AG04450 (cell line): ENCODE measurements at places on chromosomes 5 and 9.

DNA sequence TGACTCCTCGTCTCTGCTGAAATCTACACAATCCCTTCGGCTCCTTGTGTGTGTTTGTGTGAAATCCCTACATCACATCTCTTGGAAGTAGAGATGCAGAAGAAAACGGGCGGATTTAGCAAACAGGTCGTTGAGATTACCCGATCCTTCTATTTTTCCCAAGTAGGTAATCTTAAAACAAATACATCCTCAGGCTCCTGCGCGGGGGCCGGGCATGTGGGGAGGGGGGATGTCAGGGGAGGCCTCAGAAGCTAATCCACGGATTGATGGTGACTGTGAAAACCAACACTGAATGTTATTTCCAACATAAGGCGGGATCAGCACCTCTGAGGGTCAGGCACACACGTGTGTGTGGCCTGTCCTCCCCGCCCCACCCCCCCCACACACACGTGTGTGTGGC lies 137.8 kb downstream of the ROR2 start:
- no peak for DNase-seq

- DNase-seq: no peak
Observed at GRCh38 chr9:112783551-112783954, 33.0 kb downstream of the SNX30 start.

DNA sequence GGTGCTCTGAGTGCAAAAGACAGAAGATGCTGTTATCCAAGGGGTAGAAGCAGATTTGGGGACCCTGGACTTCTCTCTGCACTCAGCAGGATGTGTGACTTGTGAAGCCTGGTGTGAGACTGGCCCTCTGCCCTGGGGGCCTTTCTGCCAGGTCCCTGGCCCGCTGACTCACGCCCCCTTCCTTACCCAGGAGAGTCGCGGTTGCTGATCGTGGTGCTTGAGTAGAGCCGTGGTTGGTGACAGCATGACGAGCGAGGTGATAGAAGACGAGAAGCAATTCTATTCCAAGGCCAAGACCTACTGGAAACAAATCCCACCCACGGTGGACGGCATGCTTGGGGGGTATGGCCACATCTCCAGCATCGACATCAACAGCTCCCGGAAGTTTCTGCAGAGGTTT lies 6.5 kb downstream of the NTMT1 start:
- no peak for DNase-seq

- no peak for DNase-seq
Observed at GRCh38 chr9:101706261-101706798, 32.1 kb downstream of the GRIN3A start.

DNA sequence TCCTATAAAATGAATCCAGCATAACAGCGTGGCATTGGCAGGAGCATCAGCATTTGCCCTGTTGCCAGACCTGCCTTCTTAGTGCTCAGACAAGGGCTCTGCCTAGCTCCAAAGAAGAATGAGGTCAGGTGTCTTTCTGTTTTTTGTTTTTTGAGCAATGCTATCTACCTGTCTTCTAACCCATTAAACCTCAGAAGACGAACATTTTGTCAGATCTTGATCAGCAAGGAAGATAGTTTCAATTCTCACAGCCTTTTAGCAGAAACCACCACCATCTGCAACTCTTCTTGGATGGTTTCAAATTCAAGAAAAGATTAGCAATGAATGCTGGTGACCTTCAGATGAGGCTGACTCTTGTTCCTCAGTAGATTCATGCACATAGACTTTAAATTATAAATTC lies 103.5 kb upstream of the IQGAP2 start:
- no peak for DNase-seq

DNA sequence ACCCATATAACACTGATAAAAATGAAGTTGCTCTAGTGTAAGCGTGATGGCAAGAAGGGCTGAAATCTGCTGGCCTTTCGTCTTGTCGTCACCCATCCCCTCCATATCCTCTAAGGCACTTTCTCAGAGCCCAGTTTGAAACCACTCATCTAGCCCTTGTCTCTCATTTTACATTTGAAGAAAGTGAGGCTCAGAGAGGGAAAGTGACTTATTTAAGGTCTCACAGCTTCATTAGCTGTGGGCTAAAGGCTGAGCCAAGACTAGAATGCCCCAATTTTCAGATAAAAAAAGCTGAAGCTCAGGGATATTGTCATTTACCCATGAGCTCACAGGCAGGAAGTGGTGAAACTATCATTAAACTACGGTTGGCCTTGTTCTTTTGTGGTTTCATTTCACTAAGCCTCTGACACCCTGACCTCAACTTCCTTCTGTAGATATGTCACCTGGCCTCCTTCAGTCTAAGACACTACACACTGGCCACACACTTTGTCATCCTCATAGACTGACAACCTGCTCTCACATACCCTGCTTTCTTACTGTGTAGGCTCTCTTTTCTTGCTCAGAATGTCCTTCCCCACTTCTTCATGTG lies 176.7 kb upstream of the DMAC1 start:
- DNase-seq: no peak

DNA sequence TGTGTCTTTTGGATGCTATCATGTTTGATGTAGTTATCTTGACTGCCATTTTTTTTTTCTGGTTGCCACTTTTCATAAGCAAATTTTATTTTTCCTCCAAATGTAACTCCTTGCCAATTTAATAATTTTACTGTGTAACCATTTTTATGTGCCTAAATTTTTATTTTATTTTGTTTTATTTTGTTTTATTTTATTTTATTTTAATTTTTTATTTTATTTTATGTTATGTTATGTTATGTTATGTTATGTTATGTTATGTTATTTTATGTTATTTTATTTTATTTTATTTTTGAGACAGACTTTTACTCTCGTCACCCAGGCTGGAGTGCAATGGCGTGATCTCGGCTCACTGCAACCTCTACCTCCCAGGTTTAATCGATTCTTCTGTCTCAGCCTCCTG lies 107.8 kb upstream of the DHFR start:
- DNase-seq: no peak

GRCh38 chr5:97624886-97625285 lies 441.8 kb upstream of the RIOK2 start:
- no peak for DNase-seq

DNA sequence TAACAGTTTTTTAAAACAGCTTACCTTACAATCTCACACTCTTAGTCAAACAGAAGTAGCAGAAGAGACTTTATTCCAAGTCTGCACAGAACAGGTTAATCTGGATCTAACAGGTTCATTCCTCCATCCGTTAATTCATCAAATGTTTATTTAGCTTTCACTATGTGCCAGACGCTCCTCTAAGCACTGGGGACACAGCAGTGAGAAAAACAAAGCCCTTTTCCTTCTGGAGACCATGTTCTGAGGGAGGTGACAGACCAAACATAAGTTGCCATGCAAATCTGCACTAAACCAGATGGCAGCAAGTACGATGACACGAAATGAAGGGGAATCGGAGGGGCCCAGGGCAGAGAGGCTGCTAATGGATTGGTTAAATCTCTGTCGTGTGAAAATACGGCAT lies 17.1 kb upstream of the GLIPR2 start:
- no peak for DNase-seq

DNA sequence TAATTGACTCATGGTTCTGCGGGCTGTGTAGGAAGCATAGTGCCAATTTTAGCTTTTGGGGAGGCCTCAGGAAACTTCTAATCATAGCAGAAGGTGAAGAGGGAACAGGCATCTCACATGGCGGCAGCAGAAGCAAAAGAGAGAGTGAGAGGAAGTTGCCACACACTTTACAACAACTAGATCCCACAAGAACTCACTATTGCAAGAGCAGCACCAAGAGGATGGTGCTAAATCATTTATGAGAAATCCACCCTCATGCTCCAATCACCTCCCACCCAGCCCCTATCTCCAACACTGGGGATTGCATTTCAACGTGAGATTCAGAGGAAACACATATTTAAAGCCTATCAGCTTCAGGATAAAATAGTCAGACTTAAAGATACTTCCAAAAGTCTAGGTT lies 36.1 kb upstream of the LPAR1 start:
- DNase-seq: no peak

DNA sequence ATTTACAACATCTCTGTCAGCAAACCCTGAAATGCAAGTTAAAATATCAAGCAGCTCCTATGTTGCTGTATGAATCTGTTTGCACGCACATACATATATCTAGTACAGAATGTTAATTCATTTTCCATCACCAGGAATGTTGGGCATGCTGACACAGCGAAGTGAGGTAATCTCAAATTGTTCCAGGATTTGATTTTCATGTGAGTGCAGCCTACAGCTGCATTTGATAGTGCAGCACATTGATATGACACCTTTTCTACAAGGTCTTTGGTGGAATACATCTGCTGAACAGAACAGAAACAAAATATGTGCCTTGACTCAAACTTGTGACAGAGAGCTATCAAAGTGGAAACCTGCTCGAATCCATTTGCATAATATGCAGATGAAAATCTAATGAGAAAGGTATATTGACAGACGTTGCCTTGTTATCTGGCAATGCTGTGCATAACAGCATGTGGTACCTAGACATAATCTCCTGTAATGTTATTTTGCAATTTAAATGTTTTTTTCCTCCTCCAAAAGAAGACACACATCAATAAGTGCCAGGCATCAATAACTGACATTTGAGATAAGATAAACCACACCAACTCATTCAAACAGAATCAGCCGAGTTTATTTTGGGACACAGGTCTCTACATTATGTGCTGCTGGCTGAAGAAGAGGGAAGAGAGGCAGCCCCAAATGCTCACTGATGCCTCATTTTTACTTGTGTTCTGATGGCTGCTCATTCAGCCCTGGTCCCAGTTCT lies 512.2 kb downstream of the ZNF608 start:
- no peak for DNase-seq

DNA sequence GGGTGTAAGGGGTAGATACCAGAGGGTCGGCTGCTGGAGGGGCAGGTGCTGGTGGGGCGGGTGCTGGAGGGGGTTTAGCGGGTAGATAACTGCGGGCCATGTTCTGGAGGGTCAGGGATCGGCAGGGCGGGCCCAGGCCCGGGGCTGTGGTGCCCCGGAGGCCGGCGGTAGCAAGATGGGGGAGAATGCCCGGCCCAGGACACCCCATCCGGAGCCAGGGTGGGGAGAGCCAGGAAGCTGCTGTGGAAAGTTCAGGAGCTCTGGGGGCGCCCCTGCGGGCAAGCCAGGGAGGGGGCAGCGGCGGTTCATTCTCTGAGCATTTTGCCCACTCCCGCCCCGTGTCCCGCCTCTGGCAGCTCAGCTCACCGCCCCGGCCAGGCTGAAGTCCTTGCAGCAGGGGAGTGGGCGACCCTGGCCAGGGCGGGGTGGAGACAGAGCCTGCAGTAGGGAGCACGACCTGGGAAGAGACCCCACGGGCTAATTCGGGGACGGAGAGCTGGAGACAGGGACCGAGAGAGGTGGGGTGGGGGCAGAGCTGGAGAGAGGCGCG lies 538 bp downstream of the PRRT1B start:
- DNase-seq: no peak

DNA sequence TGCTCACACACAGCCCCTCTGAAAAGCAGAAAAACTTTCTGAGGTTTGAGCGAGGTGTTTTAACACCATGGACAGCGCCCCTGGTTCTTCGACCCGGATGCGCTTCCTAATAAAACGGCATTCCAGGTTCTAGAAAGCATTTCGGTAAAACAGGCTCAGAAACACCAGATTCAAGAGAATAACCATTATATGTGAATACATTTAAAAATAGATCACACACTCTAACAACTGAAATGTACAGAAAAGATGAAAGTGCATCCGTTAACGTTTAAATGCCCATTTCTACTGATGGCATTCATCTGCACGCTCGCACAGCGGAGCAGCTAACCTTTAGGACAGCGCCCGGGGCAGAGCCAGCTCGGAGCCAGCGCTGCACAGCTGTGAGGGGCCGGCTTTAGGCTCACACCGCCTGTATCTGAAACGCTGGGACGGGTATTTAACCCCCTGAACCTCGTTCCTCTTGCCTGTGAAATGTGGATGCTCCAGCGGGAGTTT lies 26.3 kb upstream of the TENT4A start:
- no peak for DNase-seq

- no peak for DNase-seq
Observed at GRCh38 chr9:131823701-131824146, 83.8 kb upstream of the RAPGEF1 start.

- DNase-seq: no peak
Observed at GRCh38 chr5:54689411-54690251, 172.1 kb downstream of the SNX18 start.

DNA sequence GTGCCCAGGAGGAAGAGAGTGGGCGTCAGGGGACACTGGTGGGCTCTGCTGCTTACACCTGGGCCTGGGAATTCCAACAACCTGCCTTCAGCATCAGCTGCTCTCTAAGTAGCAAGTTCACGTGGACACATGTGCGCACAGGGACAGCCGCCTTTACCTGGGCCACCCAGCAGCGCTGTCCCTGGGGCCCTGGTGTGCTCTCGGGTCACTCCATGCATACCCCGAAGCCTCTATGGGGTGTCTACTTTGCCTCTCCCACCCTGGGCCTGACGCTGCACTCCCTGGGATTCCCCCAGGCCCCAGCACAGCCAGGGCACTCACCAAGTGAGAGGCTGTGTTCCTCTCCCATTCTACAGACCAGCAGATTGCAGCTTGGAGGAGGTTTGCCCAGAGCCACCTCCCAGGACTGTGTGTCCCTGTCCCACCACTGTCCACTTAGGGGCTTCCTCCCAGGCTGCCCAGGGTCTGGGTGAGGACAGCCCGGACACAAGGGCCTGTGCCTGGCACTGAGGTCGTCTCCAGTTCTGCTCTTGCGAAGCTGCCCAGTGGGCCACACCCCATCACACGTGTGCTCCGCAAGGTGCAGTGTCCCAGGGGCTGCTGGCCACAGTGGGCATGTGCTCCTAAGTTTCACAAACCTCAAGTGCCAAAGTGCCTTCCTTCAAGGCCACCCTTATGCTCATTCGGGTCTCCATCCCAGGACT lies 5.9 kb downstream of the NINJ1 start:
- no peak for DNase-seq

DNA sequence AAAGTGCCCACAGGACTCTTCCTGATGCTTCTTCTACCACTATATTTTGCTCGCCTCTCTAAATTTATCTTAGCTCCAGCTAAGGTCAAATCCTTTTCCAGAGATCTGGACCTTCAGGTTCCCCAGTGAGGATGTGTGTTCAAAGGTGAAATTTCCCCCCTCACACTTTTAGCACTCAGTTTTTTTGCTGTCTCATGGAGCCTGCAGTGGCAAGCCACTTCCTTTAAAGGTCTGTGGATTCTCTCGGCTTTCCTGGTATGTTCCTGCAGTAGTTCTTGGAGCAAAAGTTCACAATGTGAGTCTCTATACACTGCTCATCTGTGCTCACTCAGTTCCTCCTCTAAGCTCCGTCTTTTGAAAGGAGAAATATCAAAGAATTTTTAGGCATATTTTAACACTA lies 181.4 kb downstream of the LURAP1L start:
- DNase-seq: no peak
